ENCODE measurements at places on chromosomes 7 and 10.

GRCh38 chr10:80537736-80538480, at the start of gene SH2D4B:
TSS of gene SH2D4B (plus strand) at chr10:80537902. CDS start at chr10:80538332, 430 bp downstream.
- DNase-seq: no peak

DNA sequence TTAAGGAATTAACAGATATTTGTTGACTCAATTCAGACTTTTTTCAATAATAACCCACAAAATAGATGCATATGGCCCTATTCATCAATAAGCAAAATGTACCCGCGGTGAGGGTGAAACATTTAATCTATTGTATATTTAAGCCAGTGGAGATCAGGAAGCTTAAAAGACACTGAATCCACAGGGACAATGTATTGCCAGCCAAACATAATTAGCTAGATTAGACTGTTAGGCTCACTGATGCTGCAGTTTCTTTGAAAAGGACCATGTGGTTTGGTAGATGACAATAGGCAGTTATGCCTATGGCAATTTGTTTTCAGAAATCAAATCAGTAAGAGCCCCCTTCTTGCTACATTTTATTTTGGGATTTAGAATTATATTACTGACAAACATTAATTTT, 87.3 kb upstream of the PLXDC2 start:
- DNase-seq: no peak

DNA sequence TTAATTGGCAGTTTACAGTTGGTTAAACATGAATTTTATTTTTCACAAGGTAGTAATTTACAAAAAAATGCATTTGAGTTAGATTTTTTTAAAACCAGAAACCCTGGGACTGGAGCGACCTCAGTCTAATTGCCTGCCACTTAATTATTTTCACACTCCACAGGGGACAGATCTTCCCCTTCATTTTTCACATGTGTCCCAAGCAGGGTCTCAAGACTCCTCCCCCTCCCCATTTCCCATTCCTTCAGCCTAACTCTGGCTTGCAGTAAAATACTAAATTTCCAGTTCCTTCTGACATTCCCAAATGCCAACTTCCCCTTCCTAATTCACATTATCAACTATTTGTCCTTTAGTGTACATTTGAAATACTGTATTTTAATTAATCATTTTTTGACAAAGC, 948 bp downstream of the ZNF138 start:
- DNase-seq: no peak

DNA sequence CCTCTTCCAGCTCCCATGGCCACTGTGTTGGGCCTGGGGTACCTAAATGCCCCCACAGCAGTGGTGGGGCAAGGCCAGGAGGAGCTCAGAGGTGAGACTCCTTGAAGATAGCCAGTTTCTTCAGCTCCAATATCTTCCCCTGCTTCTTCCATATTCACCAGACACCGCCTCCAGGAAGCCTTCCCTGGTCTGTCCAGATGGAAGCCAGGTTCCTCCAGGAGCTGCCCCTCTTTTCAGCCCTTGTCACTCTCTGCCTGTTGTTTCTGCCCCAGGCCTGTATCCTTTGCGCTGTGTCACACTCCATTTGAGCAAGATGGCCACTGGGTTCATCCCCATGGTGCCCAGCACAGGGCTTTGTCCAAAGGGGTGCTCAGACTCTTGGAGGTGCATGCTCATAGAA, 127.7 kb downstream of the MYL10 start:
- no peak for DNase-seq

DNA sequence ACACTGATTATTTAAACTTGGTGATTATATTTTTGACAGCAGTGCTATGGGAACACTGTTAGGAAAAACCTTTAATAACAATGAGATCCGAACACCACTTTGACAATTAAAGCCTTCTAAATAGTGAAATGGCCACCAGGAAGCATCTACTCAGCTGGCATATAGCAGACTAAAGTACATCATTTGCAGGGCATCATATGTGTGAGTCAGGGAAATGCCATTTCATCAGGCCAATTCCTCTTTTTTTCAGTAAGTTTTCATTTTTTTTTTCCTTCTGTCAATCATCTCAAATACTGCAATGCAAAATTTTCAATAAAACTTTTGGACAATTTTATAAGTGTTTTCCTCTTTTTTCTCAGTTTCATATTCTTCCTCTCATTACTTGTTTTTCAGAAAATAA, 521.4 kb upstream of the SEMA3D start:
- no peak for DNase-seq

DNA sequence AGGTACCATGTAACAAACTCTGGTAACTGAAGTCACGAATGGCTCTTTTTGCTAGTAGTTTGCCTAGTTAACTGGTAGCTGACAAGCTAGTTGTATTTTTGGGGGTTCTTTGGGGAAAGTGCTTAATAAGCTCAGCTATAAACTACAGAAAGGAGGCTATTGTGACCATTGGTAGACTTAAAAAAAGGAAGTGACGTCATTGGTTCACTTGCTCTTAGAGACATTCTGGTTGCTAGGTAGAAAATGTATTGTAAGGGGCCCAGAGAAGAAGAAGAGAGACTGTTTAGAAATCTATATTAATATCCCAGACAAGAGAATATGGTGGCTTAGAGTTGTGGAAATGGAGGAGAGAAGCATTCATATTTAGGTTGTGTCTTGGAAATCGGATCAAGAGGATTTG, 103.0 kb downstream of the NXPH1 start:
- no peak for DNase-seq

DNA sequence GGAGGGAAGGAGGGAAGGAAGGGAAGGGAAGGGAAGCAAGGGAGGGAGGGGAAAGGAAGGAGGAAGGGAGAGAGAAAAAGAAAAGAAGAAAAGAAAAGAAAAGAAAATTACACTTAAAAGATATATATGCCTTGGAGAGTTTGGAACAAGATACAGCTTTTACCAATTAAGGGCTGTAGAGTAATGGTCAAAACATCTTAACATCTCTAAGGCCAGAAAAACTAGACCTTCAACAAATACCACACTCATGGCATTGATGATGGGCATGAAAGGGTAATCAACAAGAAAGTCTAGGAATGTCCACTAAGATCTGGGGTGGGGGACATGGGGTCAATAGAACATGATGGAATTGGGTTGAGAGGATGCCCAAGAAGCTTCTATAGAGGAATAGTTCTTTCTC, 74.5 kb downstream of the CREB3L2 start:
- DNase-seq: no peak

All from HepG2 (cell line).